ENCODE measurements at places on chromosomes 7 and 10. TPM values are rescaled to one million over a fixed set of nuclear protein-coding genes. Genes with fewer than 3 reads are reported as not detected.

DNA sequence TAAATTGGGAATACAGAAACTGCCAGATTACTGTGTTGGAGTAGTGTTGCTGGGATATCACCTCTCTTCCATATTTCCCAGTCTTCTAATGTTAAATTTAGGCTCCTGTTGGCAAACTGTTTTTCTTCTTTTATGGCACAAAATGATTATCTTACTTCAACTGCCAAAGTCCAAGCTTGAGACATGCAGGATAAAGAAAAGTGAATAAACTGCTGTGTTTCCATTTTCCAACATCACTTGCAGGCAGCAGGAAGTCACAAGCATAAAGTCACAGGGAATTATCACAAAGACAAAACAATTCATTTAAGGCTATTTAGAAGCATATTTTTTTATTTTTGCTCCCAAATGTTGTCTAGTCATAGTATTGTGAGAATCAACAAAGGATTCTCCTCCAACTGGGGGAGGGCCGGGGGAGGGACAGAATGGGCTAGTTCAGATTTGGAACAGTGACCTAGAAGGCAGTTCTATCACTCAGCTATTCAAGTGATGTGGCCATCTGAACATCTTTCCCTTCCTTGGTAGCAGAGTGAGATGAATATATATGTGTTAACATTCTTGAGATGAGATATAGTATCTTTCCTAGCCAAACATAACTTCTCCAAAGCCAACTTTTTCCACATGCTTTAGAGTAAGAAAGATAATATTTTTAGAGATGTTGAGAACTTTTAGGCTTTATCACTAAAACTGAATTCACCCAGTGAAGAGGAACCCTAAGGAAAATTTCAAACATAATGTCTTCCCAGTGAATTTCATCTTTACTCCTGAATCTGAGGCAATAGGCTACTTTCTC, 364.7 kb downstream of the CTNNA3 start:
- no peak overlapping the region for H3K27ac ChIP-seq
- no peak for DNase-seq
- no peaks in the 10 kb centered on the region for H3K27me3 ChIP-seq
- H3K4me1 ChIP-seq, result no peaks in the 10 kb centered on the region
- no peaks in the 10 kb centered on the region for H3K36me3 ChIP-seq

DNA sequence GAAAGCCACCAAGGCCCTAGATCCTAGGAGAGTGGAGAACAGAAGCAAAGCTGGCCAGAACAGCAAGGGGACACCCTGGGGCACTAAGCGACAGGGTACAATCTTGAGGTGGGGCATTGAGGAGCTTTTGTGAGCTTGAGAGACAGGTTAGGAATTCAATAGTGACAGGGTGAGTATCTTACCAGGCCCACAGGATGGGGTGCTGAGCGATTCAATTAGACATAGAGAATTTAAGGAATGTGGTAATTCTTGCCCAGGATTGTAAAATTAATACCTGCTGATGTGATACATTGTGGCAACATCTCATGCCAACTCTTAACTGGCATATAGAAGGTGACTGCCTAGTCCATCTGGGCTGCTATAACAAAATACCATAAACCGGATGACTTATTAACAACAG, 14.0 kb downstream of the RBP3 start:
- H3K27me3 ChIP-seq, result no peaks in the 10 kb centered on the region
- H3K4me1 ChIP-seq, result no peaks in the 10 kb centered on the region
- DNase-seq, result no peak
- H3K27ac ChIP-seq, result no peak overlapping the region

- no peaks in the 10 kb centered on the region for H3K27me3 ChIP-seq
- no peaks in the 10 kb centered on the region for H3K4me1 ChIP-seq
- no peaks in the 10 kb centered on the region for H3K36me3 ChIP-seq
Observed at GRCh38 chr10:133030781-133031180, 56.9 kb upstream of the ADGRA1 start.

ADRB1 gene
- total RNA-seq, result 0.79 TPM

Data from pancreas (tissue), 10 donors.